ENCODE measurements at places on chromosomes 3 and 15.

- no peak for DNase-seq
These were observed 992 bp downstream of the RHOV start for GRCh38 chr15:40872791-40873693.

- DNase-seq = no peak
These were observed 8.3 kb upstream of the PDIA5 start for GRCh38 chr3:123058505-123058904.

DNA sequence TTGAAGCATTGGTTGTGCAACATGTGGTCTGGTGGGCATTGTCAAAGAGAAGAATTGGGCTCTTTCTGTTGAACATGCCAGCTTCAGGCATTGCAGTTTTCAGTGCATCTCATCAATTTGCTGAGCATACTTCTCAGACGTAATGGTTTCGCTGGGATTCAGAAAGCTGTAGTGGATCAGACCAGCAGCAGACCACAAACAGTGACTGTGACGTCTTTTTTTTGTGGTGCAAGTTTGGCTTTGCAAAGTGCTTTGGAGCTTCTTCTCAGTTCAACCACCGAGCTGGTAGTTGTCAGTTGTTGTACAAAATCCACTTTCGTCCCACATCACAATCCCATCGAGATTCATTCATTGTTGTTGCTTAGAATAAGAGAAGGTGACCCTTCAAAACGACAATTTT is 84.5 kb downstream of the NPAP1 start:
- no peak for DNase-seq

DNA sequence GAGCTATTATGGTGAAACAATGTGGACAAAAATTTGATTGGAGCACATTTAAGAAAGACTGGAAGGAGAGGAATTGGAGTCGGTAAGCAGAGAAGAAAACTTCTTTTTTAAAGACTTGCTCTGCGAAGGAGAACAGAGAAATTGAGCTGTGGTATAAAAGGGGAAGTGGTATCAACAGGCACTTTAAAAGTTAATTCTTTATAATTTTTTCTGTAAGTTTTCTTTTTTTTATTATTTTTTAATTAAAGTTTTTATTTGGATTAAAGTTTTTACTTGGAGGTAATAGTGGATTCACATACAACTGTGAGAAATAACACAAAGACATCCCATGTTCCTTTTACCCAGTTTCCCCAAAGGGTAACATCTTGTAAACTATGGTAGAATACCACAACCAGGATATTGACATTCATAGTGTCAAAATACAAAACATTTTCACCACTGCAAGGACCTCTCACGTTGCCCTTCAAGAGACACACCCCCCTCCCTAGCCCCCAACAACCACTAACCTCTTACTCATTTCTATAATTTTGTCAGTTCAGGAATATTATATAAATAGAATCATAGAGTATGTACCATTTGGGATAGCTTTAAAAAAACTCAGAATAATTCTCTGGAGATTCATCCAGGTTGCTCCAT is 33.8 kb upstream of the XIRP1 start:
- no peak for DNase-seq

- DNase-seq = no peak
These were observed 87.6 kb downstream of the SRGAP3 start for GRCh38 chr3:9161811-9162210.
